ENCODE measurements at places on chromosomes 7 and 10.
A peak's percentile ranks its signal among the peaks of the same experiment; 100 is the strongest.

- DNase-seq, result no peak
These were observed 70.2 kb downstream of the SAMD9 start for GRCh38 chr7:93047514-93048099.

- no peak for DNase-seq
These were observed 831 bp downstream of the CCDC7 start for GRCh38 chr10:32446536-32447406.

DNA sequence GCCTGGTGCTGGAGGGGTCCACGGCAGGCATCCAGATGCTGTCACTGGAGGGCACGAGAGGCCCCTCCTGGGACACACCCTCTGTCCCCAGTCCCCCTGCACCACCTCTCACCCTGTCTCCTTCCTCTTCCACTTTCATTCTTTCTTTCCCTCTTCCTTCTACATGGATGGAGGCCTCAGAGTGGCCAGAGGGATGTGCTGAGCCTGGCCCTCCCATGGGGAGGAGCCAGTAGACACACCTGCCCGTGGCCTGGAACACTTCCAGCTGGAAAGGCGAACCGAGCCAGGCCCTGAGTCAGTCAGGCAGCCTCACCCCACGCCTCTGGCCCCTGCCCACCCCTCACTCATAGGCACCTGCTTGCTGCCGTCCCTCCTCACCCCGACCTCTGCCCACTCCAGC is 55.9 kb upstream of the MXI1 start:
- no peak for DNase-seq

DNA sequence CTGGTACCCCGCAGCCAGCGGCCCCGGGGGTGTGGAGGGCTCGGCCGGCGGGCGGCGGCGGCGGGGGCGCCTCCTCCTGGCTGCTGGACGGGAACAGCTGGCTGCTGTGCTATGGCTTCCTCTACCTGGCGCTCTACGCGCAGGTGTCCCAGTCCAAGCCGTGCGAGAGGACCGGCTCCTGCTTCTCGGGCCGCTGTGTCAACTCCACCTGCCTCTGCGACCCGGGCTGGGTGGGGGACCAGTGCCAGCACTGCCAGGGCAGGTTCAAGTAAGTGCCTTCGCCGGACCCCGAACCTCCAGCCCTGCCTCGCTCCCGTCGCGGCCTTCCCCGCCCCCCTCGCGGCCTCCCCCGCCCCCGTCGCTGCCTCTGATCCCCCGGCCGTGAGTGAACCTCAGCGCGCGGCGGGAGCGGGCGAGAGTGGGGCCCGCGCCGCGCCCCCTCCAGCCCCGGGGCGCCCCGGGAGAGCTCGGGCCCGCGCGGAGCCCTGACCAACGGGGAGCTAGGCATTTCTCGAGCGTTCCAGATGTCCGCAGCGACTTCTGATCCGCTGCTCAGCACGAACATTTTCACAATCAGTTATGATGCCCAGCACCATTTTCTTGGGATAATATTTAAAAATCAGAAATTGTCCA is 727 bp downstream of the ATRNL1 start:
- DNase-seq, result no peak

DNA sequence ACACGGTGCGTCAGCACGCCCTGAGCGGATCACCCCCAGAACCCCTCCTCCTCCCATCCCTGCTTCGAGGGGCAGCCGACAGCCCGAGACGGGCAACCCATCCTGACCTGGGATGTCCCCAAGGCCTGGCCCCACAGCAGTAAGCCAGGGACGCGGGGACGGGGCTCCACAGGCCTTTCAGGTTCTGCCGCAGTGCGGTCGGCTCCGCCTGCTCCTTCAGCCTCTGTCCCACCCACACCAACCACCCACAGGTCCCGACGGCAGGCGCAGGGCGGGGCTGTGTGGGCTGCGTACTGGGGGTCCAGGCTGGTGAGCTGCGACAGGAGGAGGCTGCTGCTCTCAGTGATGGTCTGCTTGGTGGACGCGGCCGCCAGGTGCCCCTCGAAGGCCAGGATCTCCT is 16.7 kb downstream of the INTS1 start:
- no peak for DNase-seq

GRCh38 chr7:34991938-34992840 is 45.1 kb downstream of the DPY19L1 start:
- peak; percentile 11 for DNase-seq

- DNase-seq, result no peak
These were observed 32.2 kb upstream of the AQP1 start for GRCh38 chr7:30879139-30880124.

DNA sequence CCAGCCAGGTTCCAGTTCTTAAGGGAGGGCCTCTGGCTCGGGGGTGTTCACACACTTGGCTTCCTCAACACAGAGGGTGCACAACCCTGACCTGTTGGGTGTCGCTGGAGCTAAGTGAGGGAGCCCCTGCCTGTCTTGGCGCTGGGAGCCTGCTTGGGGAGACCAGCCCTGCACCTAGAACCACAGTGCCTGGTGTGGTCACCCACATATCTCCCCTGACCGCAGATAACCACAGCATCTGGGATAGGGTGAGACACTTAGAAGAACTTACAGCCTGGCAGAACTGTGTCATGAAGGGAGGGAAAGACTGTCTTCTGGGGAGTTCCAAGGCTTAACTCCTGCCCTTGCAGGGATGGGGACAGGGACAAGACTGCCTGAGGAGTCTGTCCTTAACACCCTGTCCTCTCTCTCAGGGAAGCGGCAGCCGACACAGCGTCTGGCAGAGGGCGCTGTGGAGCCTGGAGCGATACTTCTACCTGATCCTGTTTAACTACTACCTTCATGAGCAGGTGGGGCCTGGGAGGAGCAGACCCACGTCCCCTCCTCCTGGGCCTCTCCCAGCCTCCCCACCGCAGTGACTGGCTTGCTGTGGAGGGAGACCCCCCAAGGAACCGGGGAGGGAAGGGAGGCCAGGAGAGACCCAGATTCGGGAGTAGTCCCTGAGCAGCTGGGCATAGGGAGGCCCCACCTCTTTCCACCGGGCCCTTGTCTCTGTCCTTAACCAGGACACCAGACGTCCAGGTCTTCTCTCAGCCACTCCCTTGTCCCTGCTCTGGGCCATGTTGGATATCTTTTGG is 59.0 kb downstream of the PALD1 start:
- no peak for DNase-seq

DNA sequence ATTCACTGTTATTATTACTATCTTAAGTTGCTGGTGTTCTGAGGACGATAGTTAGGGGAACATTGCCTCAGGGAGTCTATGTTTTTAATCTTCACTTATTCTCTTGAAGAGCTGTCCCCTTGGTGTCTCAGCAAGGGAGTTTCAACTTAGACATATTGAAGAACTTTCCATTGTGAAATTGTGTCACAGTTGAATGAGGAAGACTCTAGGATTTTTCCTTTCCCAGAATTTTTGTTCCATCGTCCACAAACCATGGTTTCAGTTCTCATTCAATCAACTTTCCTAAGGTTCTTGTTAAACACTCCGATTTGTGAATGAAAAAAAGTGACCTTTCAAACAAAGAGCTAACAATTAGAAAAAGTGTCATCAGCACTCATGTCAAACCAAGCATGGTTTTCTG is 128.3 kb downstream of the GATA3 start:
- no peak for DNase-seq

GRCh38 chr7:68840991-68841390 is 757.3 kb upstream of the AUTS2 start:
- no peak for DNase-seq

GRCh38 chr10:29254123-29255046 is 34.5 kb upstream of the LYZL1 start:
- DNase-seq, result no peak

- no peak for DNase-seq
These were observed 90.8 kb downstream of the AGMO start for GRCh38 chr7:15470825-15471668.

DNA sequence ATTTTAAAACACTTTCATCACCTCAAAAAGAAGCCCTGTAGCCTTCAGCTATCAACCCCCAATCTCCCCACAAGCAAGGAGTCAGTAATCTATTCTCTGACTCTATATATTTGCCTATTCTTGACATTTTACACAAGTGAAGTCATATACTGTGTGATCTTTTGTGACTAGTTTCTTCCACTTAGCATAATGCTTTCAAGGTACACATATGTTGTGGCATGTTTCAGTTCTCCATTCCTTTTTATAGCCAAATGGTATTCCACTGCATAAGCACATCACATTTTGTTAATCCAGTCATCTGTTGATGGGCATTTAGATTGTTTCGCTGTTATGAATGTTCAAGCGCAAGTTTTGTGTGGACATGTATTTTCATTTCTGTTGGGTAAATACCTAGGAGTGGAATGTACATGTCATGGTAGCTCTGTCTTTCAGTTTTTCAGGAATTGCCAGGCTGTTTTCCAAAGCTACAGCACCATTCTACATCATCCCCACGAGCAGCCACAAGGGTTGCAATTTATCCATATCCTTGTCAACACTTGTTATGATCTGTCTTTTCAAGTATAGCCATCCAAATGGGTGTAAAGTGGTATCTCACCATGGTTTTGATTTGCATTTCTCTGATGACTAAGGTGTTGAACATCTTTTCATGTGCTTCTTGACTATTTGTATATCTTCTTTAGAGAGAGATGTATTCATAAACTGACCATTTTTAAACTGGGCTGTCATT is 405.6 kb downstream of the KCNMA1 start:
- DNase-seq, result no peak

GRCh38 chr10:54800741-54801421 is at the start of gene PCDH15:
TSS of gene PCDH15 (minus strand) at chr10:54801231. CDS start at chr10:54664262, 136,969 bp downstream.
- no peak for DNase-seq

- DNase-seq, result no peak
These were observed 105.3 kb downstream of the CPXM2 start for GRCh38 chr10:123786306-123786705.

GRCh38 chr10:75358835-75359421 is 42.6 kb downstream of the ZNF503 start:
- no peak for DNase-seq

GRCh38 chr10:114876602-114877300 is 55.2 kb downstream of the FHIP2A start:
- DNase-seq, result no peak

DNA sequence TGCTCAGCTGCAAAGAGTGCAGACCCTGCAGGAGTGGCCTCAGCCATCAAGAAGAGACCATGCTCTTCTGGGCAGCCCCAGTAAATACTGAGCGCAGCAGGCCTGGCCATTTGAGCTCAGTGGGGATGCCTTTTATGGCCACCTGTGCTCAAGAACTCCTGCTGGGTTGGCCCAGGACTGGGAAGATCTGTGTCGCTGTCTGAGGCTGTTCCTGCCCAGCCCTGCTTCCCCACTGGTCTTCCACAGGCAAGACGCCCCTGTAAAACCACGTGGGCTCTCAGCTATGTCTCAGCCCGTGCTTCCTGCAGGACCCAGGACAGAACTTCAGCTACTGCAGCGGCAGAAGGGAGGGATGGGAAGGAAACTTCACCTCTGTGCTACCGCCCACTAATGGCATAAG is 10.5 kb upstream of the PPIF start:
- no peak for DNase-seq

DNA sequence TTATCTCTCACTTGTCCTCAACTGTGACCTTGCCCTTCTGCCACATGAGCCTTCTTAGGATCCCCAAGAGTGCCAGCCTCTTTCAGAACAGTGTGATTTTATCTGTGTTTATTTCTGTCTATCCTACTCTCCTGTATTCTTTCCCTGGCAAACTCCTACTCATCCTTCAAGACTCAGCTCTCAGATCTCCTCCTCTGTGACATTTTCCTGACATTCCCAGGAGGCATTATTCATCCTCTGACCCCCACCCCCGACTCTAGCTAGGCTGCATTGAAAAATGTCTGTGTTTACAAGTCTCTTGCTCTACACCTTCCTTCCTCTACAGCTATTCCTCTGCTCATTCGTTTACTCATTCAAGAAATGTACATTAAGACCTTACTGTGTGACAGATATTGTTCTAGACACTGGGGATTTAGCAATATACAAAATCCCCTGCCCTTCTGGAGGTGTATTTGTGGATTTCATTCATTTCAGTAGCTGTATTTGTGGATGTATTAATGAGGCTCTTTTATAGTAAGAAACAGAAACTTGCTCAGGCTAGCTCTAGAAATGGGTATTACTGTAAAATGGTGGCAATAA is 61.4 kb upstream of the COMTD1 start:
- DNase-seq, result no peak

GRCh38 chr7:121271916-121272315 is 56.9 kb upstream of the WNT16 start:
- no peak for DNase-seq

DNA sequence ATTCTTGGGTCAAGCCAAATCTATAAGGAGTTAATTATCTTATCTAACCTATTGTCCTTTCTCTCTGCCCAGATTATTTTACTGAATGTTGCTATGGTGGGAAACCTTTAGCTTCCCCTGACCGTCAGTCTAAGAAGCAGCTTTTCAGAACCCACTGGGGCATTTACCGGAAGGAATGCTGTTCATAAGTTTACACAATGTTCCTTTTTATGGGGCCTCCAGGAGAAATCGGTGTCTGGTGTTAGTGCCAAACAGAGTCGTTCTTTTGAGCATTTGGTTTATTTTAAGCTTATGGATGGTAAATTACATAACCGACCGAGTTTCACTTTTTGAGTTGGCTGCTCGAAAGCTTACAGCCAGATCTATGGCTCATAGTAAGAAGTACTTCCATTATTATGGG is 111.9 kb downstream of the CACNB2 start:
- no peak for DNase-seq

- DNase-seq, result peak; percentile 79
These were observed at the start of gene TRIM4 for GRCh38 chr7:99918959-99919813. TSS of gene TRIM4 (minus strand) at chr7:99919530. CDS start at chr7:99919401, 129 bp downstream.

DNA sequence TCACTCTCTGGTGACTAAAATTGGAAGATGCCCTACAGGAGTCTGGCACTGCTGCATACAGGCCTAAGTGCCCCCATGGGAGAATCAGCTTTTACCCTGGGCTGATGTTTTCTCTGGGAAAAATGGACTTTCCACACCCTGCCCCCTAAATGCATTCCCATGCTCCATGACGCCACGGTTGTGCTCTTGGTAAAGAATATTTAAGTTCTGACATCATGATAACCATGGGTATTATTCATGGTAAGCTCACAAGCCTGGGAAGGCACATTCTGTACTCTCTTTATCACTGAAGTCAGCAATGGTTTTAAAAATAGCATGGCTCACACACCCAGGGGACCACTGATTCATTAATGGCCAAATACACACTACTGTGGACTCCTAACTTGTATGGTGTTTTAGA is 43.4 kb downstream of the HIPK2 start:
- DNase-seq, result no peak

GRCh38 chr7:72223351-72223750 is 188.8 kb downstream of the CALN1 start:
- DNase-seq, result no peak

- no peak for DNase-seq
These were observed 4.9 kb upstream of the VSIR start for GRCh38 chr10:71778071-71778825.

GRCh38 chr7:22851145-22851544 is 28.5 kb upstream of the TOMM7 start:
- DNase-seq, result no peak

- no peak for DNase-seq
These were observed 64.3 kb downstream of the RGS10 start for GRCh38 chr10:119478111-119478802.

GRCh38 chr7:71633551-71634008 is 501.6 kb downstream of the GALNT17 start:
- no peak for DNase-seq

DNA sequence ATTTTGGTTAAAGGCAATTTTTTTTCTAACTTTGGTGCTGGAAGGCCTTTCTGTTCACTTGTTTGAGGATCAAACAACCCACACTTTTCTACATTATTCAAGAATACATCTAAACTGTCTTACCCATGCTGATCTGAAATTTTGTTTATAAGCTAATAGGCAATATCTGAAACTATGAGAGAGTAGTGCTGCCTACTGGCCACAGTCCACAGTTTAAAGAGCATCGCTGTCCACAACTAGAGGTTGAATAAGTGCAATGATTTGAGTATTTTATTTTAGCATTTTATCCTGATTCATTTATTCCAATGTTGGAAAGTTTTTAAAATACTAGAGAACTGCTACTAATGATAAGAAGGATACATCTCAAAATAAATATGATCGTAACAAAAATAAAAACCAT is 306.9 kb downstream of the ELMO1 start:
- no peak for DNase-seq

Measured in stimulated activated CD8-positive, alpha-beta memory T cell treated with anti-CD3 and anti-CD28 coated beads, Interleukin-4, amount 100 ng/mL, for 4 hours (primary cell).